RCC 7860 (cell line): ENCODE measurements at places on chromosomes 7 and 10.
A peak's percentile ranks its signal among the peaks of the same experiment; 100 is the strongest.

- no peak for DNase-seq
Measured at GRCh38 chr10:95791425-95791979, 35.5 kb downstream of the ENTPD1 start.

- DNase-seq, result no peak
Measured at GRCh38 chr10:74585231-74586087, 240.9 kb upstream of the KAT6B start.

DNA sequence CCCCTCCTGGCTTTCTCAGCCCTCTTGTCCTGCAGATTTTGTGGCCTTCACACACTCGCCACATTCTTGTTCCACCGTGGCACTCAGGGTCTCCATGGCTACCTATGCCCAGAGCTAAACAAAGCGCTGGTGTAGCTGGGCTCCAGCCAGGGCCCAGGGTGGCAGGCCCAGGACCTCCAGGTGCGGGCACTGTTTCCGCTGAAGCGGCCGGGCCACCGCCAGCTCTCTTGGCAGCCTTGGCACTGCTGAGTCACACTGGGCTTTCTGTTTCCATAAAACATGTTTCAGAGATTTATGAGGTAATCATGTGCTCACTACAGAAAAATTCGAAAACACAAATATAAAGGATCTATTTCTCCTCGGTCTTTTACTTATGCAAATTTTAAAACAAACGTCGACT is 51.3 kb downstream of the AOC1 start:
- peak; percentile 57 for DNase-seq

- DNase-seq, result peak; percentile 85
Measured at GRCh38 chr7:66681491-66682349, 53.0 kb downstream of the KCTD7 start.

- DNase-seq, result no peak
Measured at GRCh38 chr10:78407966-78408365, 374.3 kb downstream of the RPS24 start.

DNA sequence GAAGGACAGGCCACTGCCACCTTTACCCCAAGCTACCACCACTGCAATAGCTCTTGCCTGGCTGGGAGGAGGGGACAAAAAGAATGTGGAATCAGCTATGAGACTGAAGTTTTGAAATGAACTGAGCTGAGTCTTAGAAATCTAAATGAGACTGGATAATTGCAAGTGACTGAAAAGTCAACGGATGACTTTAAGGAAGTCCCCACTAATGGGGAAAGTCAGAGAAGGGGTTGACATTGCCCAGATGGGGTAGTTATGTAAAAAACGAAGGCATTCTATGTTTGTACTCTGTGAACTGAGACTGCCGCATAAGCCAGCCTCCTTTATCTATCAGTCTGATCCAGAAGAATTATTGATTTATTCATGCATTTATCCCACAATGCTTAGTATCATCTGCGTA is 67.2 kb downstream of the RBM20 start:
- DNase-seq, result no peak

- DNase-seq, result no peak
Measured at GRCh38 chr7:113918946-113919345, at the start of gene PPP1R3A. Gene PPP1R3A (minus strand): TSS chr7:113919009. CDS start chr7:113918996, 13 bp downstream.

GRCh38 chr10:100930368-100930767 is 17.6 kb downstream of the SLF2 start:
- DNase-seq, result no peak

DNA sequence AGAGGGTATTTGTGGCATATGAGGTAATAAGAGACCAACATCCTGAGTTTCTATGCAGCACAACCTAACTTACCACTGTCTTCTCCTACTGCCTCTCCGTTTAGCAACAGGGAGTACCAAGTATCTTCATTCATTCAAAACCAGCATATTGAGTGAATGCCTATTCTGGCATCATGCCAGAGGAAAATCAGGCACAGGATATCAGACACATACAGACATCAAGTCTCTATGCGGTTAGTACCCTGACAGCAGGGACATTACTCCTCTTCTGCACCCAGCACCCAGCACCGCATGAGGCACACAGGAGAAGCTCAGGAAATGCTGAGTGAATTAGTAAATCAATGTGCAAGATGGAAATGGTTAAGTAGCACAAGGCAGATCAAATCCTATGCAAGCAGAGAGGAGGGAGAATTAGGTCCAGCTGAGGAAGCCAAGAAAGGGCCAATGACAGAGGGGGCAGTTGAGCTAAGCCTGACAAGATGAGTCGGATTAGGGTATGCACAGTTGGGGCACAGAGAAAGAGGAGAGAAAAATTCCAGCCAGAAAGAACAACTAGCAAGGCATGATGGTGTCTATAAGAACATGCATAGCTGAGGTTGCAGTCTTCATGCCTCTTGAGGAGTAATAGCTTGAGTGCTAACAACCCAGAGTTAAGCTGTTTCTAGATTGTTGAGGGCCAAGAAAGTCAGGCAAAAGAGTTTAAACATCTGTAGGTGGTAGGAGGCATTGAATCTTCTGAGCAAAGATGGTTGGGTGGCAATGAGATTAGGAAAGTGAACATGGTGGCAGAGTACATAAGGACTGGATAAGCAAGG is 146.0 kb downstream of the PLXNA4 start:
- no peak for DNase-seq

DNA sequence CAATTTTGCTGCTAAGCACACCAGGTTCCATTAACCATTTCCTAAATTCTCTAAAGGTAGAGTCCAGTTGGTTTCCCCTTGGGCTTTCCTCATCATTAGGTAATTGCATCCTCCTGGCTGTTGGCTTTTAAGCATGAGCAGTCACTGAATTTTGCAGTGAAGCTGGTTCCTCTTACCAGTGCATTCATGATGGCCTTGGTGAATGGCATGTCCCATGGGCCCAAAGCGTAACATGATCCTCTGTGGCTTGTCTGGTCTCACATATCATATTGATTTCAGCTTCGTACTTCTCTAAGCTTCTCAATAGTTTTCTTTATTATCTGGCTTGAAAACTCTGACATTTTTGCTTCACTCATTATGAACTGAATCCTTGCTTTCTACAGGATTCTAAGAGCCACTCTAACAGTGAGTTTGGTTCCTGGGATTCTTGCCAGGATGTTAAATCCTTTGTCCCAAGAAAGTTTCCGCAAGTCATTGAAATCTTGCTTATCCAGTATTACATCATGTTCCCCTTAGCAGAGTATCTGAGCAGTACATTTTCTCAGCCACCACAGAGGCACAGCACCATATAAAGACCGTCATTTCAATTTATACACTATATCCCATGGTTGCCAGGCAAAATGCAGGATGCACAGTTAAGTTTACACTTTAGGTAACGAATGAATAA is 134.2 kb downstream of the PTN start:
- DNase-seq, result no peak

DNA sequence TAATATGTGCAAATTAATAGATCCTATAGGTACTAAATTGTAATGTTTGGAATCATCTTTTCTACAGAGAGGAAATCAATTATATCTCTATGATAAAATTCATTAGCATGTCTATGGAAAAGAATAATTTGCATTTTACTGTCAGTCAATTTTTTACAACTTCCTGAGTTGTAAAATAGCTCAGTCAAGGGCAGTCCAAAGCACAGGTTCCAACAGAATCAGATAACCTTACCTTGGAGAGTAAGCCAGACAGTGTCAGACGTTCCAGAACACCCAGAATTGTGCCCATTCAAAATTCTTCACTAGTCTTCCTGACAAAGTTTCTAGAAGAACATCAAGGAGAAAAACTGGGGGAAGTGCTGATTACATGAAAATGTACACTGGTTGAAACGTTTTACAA is 31.1 kb upstream of the IMMP2L start:
- DNase-seq, result no peak

GRCh38 chr7:137742051-137742450 is 104.7 kb downstream of the DGKI start:
- no peak for DNase-seq

GRCh38 chr10:32347363-32348022 is 535 bp upstream of the EPC1 start:
- no peak for DNase-seq

DNA sequence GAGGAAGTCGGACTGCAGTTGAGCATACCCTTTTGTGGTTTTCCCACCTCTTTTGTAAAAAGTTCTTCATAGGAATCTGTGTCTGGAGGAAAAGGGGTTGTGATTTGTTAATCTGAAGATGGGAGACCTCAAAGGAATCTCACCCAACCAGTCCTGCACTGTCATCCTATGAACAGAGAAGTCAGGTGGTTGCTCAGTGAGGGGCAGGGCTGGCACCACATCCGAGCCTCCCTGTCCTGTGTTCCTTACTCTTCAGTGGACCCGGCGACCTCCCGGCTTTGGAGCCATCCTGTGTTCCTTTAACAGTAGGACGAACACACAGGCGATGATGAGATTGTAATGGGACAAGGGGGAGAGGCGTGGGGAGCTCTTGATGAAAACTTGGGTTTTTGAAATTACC is 2.8 kb upstream of the MGMT start:
- DNase-seq, result no peak

DNA sequence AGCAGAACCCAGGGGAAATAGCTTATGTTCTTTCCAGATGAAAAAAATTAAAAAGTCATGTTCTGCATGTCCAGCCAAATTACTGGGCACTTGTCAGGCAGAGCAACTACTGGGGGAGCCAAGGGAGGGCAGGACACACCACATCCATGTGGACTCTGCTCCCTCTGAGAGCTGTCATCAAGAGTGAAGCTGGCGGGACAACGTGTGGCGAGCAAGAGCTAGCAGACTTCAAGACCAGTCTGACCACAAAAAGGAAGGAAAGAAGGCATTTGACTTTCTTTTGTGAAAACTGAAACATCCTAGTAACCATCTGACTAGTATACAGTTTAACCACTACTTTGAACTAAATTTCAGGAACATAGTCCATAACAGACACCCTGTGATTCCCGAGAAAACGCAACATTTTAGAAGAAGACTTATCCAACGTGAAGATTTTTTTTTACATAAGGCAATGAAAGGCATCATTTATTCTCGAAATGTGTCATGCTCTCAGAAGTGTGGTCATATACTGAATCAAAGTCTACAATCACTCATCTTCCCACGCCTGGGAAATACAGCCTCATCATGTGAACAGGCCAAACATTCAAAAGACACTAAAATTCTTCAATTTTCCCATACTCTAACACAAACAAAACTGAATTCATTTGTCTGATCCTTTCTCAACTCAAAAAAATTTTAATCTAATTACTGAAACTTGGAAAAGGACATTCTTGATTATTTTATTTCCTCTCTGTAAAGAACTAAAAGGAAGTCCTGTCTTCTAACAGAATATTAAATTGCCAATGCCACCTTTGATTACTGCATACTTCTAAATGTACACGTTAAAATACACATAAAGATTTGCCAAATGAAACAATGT is 15.5 kb downstream of the CYTH3 start:
- DNase-seq, result no peak

DNA sequence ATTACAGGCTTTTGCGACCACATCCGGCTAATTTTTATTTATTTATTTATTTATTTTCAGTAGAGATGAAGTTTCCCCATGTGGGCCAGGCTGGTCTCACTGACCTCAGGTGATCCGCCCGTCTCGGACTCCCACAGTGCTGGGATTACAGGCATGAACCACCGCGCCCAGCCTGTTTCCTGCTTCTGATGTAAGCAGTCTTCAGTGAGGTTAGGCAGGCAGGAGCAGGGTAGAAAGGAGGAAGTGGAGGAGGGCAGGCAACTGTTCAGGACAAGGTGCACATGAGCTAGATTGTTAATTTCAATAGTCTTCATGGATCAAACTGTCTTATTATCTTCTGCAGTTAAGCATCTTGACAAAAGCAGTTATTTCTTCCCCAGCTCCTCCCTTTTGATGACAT is 605.0 kb downstream of the CCSER2 start:
- no peak for DNase-seq

GRCh38 chr10:131943021-131943814 is 38.5 kb downstream of the BNIP3 start:
- no peak for DNase-seq

- peak; percentile 72 for DNase-seq
Measured at GRCh38 chr7:156836443-156836842, 56.5 kb downstream of the LMBR1 start.

DNA sequence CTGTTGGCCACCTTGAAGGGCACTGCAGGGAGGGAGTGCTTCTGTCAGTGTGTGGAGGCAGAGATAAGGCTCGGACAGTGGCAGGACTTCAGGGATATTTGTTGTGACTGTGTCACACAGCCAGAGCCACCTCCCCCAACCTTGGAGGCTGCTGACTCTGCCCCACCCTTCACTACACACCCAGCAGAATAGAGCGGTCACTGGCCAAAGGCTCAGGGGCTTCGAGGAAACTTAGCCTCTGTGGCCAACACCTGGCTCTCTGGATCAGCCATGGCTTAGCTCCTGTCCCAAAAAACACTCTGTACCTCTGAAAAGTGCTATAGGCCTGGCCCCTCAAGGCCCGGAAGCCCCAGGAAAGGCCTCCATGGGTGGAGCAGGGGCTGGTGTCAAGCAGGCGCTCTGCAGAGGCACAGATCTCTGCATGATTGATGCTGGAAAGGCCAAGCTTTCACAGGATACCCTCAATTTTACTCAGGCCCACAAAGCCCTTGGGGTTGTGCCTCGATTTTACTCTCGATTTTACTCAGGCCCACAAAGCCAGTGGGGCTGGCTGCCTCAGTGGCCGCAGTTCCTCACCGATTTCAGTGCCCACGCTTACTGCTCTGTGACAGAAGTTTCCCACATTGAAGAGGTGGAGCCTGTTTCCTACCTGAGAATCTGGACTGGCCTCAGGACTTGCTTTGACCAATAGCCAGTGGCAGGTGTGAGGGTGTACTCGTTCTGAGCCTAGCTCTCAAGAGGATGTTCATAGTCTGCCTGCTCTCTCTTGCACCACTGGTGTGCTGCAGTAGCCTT is 113.2 kb upstream of the GPR26 start:
- DNase-seq, result no peak

DNA sequence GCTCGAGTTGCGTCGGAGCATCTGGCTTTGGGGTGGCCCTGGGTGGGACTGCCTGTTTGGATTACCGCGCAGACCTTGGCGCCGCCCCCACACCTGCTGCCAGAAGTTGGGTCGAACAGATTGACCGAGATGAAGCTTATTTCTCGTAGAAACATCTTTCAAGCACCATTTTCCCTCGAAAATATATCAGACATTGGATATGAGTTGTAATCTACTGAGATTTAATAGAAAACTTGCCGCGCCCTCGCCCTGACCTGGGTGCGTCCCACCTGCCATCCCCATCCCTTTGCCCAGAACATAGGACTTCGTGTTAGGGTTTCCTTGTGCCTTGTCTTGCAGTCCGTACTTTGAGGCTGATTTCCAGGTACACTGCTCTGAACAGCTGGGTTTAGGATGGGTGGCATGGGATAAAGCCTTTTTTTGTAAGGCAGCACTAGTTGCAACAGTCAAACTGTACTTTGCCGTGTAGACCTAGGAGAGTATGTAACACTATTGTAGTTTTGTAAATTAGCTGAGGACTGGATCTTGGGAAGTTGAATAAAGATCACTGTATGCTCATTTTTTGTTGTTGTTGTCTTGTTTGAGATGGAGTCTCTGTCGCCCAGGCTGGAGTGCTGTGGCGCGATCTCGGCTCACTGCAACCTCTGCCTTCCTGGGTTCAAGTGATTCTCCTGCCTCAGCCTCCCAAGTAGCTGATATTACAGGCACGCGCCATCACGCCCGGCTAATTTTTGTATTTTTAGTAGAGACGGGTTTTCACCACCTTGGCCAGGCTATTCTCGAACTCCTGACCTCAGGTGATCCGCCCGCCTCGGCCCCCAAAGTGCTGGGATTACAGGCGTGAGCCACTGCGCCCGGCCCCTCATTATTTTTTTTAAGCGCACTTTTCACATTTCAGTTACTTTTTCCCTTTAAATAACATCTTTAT is 978 bp downstream of the OGDH start:
- no peak for DNase-seq
